ENCODE measurements at places on chromosomes 16 and 17.

GRCh38 chr17:76458580-76459490 lies 5.9 kb upstream of the UBE2O start:
- DNase-seq = peak; percentile 66

DNA sequence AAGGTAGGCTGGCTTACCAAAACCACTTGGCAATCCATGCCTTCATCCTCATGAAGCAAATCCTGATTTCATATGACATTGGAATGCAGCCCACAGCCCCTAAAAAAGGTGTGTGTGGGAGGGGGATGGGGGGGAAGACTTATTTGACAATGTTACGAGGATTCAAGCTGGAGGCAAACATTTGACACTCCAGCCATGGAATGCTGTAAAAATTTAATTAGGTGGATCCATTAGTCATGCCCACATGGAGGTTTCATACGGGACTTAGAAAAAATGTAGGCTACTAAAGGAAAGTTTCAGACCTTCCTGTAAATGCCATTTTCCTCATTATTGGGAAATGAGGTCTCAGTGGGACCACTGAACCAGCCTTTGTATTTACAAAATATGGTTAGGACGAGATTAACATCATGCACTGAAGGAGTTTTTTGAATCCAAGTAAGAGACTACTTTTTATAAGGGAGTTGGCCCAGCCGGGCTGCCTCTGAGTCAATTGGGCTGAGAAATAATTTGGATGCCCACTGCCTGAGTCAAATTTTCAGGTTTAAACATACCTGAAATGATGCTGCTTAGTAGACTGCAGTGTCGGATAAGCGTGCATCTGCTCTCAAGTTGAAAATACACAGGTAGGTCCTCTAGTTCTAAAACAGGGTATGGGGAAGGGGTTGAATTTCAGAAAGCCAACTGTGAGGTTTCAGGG lies 44.6 kb upstream of the MAF start:
- no peak for DNase-seq

DNA sequence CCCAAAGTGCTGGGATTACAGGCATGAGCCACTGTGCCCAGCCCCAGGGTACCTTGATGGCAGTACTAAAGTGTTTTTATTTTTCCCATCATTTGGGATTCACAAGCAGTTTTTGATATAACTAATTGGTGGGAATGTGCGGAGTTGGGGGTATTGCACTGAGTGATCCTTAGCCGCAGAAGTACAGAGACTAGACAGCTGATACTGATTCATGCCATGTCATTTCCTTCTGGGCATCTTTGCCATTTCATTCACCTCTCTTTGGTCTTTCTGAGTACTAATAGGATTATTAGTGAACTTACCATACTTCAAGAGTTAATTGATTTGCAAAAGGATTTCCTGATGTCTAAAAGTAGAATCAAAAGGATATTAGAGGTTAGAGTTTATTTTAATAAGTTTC lies 9.7 kb downstream of the NMT1 start:
- DNase-seq = no peak

DNA sequence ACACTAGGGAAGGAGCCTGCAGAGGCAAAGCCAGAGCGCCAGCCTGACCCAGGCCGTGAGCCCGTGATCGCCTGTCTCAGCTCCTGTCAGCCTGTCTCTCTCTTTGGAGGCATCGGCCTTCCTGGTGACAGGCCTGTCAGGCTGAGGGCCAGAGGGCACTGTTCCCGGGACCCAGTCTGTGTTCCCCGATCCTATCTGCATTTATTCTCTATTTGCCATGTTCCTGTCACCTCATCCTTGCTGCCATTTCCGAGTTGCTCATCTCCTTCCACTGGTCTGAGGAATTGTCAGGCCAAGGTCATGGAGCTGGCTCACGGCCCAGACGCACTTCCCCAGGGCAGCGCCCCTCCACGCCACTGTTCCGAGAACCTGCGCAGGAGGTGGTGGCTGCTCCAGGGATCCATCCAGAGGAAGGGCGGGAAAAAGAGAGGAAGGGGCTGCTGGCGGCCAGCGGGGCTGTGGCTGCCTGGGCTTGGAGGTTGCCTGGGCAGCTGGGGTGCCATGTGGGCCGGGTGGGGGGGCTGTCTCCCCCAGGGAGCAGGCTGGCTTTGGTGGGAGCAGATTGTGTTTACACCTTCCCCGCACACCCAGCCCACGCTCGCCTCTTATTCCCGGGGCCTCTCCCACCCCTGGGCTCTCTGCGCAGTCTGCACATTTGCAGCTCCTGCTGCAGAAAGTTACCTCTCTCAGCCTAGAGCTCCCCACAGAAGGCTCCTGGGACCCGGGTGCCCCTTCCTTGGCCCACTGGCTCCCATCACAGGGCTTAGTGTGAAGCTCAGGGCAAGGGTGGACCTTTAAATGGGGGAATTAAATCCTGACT lies 4.9 kb downstream of the PRCD start:
- DNase-seq = peak; percentile 52

DNA sequence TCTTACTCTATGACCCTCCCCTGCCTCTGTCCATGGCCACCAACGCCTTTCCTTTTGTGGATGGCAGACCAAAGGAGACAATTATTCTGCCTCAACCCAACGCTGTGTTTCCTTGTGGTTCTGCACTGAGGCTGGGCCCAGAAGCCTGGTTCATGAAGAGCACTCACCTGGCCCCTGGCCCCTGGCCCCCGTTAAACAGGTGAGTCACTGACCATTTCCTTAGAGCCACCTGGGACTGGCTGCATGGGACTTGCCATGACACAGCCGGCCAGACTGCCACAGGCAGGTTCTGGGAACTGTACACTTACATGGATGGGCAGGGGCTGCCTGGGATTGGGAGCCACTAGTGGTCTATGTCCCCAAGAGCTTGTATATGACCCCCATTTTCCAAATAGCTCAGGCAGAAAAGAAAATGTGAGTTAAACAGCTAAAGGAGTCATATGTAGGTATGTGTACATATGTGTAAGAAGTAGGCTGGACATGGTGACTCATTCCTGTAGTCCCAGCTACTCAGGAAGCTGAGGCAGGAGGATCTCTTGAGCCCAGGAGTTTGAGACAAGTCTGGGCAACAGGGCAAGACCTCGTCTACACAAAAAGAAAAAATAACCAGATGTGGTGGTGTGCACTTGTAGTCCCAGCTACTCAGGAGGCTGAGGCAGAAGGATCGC lies 181.9 kb upstream of the CACNG5 start:
- DNase-seq = no peak

DNA sequence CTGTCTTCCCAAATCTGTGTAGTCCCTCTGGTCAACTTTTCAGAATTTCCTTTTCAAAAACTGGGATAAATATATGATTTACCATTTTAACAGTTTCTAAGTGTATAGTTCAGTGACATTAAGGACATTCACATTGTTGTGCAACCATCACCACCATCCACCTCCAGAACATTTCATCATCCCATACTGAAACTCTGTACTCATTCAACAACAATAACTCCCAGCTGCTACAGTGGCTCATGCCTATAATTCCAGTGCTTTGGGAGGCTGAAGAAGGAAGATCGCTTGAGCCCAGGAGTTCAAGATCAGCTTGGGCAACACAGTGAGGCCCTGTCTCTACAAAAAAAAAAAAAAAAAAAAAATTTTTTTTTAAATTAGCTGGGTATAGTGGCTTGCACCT lies 131.0 kb downstream of the AATF start:
- DNase-seq = no peak

GRCh38 chr17:38738007-38738662 lies 8.0 kb downstream of the CISD3 start:
- DNase-seq = no peak

- DNase-seq = no peak
These were observed 327.0 kb upstream of the TBX2 start for GRCh38 chr17:61072648-61073047.

GRCh38 chr17:2517539-2517938 lies 5.9 kb upstream of the METTL16 start:
- no peak for DNase-seq

DNA sequence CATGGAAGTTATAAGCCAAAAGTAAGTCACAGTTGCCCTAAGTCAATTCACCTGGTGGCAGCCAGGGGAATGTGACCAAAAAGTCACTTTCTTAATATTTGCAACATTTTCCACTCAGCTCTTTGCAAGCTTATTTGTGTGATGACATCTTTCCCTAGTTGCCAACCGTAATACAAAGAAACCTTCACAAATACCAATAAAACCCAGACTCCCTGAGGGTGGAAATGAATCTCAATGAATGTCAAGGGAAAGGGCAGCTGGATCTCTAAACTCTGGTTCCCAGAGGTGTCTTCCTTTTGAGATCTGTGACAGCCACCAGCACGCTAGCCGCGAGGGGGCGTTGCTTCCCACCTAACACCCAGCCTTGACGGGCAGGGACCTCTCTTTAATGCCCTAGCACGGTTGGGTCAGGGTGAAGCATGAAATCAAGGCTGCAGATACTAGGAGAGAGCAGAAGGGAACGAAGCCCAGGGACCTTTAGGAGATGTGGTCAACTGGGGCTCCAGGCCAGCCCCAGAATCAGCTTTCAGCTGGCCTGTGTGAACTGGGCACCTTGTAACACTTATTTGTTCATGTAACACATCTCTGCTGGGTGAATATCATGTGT lies 82.2 kb downstream of the CMC2 start:
- DNase-seq = peak; percentile 71

DNA sequence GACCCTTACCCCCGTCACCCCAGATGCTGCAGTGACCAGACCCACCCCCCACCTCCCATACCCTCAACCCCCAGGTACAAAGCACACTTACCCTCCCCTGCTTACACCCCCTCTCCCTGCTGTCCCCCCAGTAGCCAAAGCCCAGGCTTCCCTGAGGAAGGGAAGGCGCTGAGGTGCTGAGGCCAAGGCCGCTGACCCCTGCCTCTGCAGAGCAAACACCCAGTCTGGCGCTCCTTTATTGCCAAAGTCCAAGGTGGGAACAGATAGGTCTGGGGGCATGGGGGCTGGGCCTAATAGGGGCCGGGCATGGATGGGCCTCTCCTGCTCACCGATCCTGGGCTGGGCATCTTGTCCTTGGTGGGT lies 683 bp downstream of the LCAT start:
- DNase-seq = no peak

DNA sequence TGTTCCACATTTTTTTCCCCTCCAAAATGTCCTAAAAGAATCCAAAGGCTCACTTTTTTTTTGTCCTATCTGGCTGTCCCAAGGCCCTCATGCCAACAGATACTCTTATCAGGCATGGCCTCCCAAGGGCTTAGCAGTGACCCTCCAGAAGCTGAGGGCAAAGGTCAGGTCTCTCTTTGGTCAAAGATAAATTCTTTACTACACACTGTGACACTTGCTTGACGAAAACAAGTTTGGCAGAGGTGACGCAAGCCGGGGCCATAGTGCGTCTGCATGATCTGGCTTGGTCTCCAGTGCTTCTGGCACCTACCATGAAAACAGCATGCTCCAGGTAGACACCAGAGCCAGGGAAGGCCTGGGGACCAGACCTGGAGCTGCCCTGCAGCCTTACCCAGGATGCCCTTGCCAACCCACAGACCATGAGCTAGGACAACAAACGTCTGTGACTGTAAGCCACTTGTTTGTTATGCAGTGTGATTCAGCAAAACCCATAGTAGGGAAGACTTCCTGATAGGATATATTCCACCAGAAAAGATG lies 48.5 kb upstream of the IRF8 start:
- DNase-seq = no peak

GRCh38 chr16:90011908-90012501 lies 7.3 kb downstream of the DBNDD1 start:
- DNase-seq = no peak

GRCh38 chr17:73980517-73980916 lies 223.0 kb upstream of the RPL38 start:
- DNase-seq = no peak

- DNase-seq = no peak
These were observed 79.0 kb downstream of the AMFR start for GRCh38 chr16:56346131-56346890.

GRCh38 chr16:87762620-87763019 lies 3.2 kb downstream of the KLHDC4 start:
- DNase-seq = no peak

DNA sequence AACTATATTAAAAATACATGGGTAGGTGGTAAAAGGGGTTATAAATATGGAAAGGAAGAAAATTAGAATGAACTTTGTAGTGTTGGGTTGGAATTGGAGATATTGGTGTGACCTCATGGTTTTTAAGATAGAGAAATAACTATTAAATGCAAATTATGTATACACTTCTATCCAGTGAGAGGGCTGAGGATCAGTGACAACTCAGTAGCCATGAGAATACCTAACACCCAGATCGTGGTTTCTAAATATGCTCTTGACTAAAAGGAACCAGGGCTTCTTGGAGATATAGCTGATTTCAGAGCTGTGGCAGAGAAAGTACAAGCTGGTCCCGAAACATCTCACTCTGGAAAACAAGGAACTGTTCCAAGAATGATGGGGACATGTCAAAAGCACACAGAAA lies 44.4 kb downstream of the SLC6A4 start:
- no peak for DNase-seq

- peak; percentile 89 for DNase-seq
These were observed 3.4 kb upstream of the ZNF385C start for GRCh38 chr17:42101513-42102292.

DNA sequence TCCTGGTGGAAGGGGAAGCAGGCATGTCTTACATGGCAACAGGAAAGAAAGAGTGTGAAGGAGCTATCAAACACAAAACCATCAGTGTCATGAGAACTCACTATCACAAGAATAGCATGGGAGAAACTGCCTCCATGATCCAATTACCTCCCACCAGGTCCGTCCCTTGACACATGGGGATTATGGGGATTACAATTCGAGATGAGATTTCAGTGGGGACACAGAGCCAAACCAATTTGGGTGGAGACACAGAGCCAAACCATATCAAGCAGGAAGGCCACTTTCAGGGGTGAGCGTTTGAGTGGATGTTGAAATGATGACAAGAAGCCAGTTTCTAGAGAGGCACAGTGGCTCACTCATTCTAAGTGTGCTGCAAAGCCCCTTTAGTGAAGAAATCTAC lies 143.8 kb downstream of the CPPED1 start:
- DNase-seq = no peak

DNA sequence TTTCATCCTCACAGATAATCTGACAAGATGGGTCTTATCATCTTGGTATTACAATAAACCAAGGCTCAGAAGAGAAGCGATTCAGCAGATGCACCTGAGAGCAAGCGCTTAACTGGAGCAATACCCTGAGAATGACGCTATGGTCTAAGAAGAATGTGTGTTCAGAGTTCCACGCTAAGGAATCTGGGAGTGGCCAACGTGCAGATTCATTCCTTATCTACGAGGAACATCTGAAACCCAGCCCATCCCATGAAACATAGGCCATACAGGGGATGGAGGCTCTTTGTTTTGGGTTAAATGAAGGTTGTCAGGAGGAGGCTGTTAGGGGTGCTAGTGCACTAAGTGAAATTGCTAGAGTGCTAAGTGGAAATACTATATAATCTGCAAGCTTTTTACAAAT lies 28.5 kb upstream of the KDM8 start:
- DNase-seq = no peak

DNA sequence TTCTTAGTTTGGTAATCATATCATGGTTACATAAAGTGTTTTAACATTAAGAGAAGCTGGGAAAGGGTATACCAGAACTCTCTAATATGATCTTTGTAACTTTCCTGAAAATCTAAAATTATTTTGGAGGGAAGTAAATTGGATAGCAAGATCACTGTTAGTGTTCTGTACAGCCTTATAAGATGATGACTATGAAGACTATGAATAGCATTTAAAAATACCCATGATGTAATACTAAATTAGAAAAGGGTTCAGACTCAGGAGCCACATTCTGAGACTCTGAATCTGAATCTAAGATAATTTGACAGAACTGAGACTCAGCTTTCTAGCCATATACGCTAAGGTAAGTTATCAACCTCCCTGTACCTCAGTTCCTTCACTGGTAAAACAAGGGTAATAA lies 208.0 kb upstream of the C17orf78 start:
- no peak for DNase-seq

- no peak for DNase-seq
These were observed 27.2 kb downstream of the SREBF1 start for GRCh38 chr17:17809531-17810083.

All from eye (tissue), 1 donor.